Stimulated activated naive CD8-positive, alpha-beta T cell treated with anti-CD3 and anti-CD28 coated beads, Interleukin-15, Interleukin-2, amounts not matched to agents 100 U/mL and 50 U/mL, for 24 hours (primary cell): ENCODE measurements at places on chromosomes 3 and 15.

DNA sequence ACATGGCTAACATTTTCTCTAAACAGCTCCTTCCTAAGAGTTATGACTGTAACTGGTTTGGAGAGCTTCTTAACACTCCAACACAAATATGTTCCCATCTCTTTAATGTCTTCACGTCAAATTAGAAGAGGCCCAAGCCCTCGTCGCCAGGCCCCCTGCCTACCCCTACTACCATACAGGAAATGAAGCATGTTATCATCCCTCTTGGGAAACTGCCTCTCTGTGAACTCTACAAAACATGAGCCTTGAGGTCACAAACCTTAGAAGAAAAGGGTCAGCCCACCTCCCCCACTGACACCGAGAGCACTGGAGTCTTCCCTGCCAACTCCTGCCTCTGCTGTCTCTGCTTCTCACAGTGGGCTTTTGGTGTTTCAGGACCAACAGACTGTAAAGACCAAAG lies 243.1 kb upstream of the STT3B start:
- no peak for DNase-seq

- no peak for DNase-seq
Observed at GRCh38 chr3:102361101-102361500, 73.7 kb upstream of the ZPLD1 start.

DNA sequence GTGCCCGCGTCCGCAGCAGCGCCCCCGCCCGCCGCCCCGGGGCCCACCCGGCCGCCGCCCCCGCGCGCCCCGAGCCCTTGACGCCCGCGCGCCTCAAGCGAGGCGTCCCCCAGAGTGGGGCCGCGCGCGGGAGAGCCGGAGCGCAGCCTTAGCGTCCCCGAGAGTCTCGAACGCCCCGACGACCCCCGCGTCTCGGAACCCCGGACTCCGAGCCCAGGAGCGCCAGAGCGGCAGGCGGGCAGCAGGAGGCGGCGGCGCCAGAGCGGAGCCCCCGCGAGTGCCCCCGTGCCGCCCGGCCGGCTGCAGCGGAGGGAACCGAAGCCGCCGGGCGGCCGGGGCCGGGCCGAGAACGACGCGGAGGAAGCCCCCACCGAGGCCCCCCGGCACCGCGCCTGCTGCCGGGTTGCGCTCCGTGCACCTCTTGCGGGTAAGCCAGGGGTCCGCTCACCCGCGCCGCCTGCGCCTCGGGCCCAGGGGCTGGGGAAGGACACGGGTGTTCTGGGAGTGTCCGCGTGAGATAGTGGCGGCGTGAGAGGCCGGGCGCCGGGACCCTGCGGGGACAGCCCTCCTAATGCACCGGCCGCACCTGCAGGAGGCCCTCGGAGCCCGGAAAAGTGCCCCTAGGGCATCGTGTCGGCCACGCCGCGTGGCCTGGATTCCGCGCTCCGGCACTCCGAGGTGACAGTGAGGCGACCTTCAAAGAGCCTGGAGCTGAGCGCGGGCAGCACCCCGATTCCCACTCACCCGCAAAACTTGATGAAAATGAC lies 52.0 kb upstream of the ULK4 start:
- peak; percentile 52 for DNase-seq

GRCh38 chr3:97177242-97177641 lies 362.8 kb downstream of the EPHA6 start:
- no peak for DNase-seq

- DNase-seq = no peak
Observed at GRCh38 chr3:131393051-131393450, 11.5 kb downstream of the NUDT16 start.

DNA sequence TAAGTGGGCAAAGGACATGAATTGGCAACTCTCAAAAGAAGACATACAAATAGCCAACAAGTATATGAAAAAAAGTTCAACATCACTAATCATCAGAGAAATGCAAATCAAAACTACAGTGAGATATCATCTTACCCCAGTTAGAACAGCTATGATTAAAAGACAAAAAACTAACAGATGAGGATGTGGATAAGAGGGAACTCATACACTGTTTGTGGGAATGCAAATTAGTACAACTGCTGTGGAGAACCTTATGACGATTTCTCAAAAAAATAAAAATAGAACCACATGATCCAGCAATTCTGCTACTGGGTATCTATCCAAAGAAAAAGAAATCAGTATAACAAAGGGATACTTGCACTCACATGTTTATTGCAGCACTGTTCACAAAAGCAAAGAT lies 28.6 kb downstream of the NEK10 start:
- no peak for DNase-seq

GRCh38 chr15:59556380-59556779 lies 55.2 kb upstream of the GCNT3 start:
- DNase-seq = no peak

DNA sequence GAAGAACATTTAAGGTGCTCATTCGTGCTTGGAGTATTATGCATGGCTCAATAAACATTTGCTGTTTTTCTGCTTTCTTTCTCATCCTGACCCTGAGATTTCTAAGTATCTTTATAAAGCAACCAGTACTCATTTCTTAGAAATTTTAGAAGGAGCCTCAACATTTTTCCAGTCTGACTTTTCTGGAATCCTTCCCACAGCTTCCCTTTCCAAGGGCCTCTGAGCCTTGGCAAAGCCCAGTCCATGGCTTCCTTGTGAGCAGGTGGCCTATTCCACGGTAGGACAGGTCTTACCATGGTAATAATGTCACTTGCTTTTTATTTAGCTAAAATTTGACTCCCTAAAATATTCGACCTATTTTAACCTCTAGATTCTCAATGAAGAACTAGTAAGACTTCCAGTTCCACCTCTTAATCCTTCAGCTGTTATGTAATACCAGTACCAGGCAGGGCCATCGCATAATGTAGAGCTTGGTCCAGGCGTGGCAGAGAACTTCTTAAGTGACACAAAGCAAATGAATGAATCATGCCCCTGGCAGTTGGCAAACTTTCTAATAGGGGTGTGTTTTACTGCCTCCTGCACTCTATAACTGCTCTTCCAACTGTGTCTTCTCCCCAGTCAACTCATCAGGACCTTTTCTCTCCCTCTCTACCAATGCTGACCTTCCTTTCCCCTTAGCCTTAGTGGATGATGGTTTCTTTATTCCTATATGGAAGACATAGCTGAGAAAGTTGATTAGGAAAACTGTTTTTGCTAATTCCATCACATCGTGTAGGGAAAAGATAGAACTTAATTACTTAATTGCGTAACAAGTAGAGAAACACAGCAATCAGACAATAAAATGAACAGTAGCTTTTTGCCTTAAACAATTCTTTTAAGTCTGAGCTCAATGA lies 894 bp upstream of the TM4SF4 start:
- DNase-seq = no peak

GRCh38 chr15:75452865-75453702 lies 1.6 kb upstream of the SIN3A start:
- DNase-seq = peak; percentile 80

DNA sequence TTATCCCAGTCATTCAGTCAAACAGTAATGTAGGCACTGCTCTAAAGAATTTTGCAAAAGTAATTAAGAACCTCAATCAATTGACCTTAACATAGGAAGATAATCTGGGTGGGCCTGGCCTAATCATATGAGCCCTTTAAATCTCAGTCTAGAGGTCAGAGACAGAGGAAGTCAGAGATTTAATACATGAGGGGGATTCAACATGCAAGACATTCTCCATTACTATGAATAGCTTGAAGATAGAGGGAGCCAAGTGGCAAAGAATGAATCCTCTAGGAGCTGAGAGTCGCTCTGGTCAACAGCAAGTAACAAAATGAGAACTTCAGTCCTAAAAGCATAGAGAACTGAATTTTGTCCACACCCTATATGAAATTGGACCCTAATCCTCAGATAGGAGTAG lies 39.0 kb upstream of the MBNL1 start:
- no peak for DNase-seq

DNA sequence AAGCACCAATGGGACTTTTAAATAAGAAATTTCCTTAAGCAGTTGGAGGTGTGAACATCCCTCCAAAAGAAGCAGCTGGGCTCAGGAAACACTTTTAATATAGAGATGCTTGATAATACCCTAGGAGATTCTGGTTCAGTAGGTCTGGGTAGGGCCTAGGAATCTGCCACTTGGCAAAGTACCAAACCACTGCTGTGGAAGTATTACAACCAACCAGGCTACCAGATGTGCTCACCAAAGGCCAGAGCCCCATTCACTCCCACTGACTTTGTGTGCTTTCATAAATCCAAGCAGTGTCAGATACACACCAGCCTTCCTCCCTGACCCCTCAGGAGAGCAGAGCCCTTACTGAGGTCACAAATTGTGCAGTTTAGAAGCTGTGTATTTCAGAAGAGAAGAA lies 162.6 kb downstream of the CCNL1 start:
- DNase-seq = no peak

GRCh38 chr15:81968691-81969090 lies 77.1 kb downstream of the MEX3B start:
- no peak for DNase-seq

GRCh38 chr15:26128611-26129140 lies 265.5 kb upstream of the ATP10A start:
- DNase-seq = no peak

GRCh38 chr3:45655906-45656305 lies 33.3 kb upstream of the SACM1L start:
- DNase-seq = no peak

- no peak for DNase-seq
Observed at GRCh38 chr3:48372377-48372770, 355 bp downstream of the FBXW12 start.

GRCh38 chr3:75136100-75136897 lies 521.8 kb upstream of the CNTN3 start:
- no peak for DNase-seq

DNA sequence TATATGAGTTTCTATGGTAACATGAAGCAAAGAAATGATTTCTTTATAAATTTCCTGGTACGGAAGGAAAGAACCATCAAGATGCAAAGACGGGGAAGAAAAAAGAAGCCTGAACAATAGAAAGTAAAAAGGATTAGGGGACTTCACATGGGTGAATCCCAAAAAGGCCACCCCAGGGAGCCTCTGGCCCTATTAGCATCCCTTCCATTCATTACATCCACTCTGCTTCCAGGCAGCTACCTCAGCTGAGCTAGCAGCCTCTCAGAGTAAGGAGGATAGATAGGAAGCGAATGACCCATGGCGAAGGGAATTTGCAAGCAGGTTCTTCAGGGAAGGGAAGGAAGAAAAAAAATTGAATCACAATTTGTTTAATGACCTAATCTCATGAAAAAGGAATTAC lies 81.6 kb downstream of the GABRB3 start:
- DNase-seq = no peak

GRCh38 chr3:173275740-173276139 lies 121.8 kb upstream of the NLGN1 start:
- no peak for DNase-seq

DNA sequence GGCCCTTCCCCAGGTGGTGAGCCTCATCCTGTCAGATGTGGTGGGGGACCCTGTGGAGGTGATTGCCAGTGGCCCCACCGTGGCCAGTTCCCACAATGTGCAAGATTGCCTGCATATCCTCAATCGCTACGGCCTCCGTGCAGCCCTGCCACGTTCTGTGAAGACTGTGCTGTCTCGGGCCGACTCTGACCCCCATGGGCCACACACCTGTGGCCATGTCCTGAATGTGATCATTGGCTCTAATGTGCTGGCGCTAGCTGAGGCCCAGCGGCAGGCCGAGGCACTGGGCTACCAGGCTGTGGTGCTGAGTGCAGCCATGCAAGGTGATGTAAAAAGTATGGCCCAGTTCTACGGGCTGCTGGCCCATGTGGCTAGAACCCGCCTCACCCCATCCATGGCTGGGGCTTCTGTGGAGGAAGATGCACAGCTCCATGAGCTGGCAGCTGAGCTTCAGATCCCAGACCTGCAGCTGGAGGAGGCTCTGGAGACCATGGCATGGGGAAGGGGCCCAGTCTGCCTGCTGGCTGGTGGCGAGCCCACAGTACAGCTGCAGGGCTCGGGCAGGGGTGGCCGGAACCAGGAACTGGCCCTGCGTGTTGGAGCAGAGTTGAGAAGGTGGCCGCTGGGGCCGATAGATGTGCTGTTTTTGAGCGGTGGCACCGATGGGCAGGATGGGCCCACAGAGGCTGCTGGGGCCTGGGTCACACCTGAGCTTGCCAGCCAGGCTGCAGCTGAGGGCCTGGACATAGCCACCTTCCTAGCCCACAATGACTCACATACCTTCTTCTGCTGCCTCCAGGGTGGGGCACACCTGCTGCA lies 4.8 kb downstream of the GLYCTK start:
- no peak for DNase-seq

DNA sequence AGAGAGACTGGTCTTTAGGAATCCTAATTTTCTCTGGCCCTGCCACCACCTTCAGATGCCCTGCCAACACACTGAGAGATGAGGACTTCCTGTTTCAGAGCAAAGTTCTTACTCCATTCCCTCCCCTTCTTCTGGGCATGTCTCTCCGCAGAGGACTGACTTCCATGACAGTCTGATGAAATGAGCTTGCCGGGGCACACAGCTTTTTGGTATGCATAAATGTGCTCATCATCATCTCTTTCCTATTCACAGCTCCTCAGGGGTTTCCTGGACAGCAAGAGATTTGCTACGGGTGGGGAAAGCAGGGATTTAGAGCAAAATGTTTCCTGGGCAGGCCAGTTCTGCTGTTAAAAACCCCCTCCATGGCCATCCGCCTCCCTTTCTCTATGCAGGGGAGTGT lies 27.6 kb upstream of the SEMA6D start:
- DNase-seq = no peak

DNA sequence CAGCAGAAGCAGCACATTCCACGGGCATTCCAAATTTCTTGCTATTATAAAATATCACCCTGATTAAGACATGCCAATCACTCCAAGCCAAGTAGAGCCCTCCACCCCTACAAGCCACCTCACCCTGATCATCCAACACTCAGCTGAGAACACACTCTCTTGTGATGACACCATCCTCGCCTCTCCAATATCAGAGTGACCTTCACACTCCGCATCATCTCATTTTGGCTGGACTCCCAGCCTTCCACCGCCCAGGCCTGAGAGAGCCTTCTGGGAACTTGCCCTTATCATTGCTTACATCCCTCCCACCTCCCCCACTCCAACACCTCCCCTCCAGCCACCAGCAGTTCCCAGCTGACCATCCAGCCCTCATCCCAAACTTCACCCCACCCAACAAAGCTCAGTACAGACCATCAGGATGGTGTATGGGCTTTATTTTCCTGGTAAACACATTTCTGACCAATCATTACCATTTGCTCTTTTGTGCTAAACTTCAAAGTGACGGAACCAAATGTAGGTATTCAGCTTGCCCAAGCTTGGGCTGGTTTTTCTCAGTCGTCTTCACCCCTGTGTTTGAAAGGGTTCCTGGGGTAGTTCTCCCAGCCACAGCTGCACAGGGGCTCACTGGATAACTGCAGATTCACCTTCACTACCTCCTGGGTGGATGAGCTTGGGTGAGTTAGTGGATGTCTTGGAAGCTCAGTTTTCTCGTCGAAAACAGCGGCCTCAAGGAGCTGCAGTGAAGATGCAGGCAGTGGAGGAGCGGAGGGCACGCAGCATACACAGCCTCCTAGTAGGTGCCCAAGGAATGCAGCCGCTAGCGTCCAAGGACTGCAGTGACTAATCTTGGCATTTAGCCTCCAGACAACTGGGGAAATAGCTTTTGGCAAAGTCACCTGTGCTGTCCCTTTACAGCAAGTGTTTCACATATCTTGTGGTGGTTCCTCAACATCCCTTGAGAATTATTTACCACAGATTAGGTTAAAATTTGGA lies 115.1 kb downstream of the LIPC start:
- no peak for DNase-seq

- DNase-seq = no peak
Observed at GRCh38 chr3:152241142-152242017, 27.3 kb upstream of the MBNL1 start.

GRCh38 chr3:190706582-190706981 lies 155.9 kb downstream of the GMNC start:
- no peak for DNase-seq

- DNase-seq = no peak
Observed at GRCh38 chr3:67361770-67362169, 292.6 kb downstream of the SUCLG2 start.
